ENCODE measurements at places on chromosomes 7 and 10. TPM values are rescaled to one million over a fixed set of nuclear protein-coding genes. Genes with fewer than 3 reads are reported as not detected.
A peak's percentile ranks its signal among the peaks of the same experiment; 100 is the strongest.

DNA sequence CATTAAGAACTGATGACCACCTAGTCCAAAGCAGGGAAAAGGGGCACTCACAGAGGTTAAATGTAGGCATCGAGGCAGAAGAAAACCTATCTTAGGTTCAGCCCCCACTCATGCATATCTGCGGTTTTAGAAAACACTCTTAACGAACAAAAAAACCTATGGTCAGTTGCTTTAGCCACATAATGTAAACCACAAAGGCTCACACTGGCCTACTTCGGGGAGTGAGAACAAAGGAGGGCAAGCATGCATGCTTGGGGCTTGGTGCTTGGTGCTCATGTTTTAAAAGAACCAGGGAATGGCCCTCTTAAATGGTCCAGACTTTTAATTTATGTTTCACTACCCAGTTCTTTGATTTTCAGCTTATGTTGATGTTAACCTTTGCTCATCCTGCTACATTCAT, 14.2 kb downstream of the INSYN2A start:
- DNase-seq = no peak

GRCh38 chr7:150520145-150520544, 5.5 kb downstream of the GIMAP7 start:
- no peak for DNase-seq

GRCh38 chr10:51965451-51965850, 266.1 kb upstream of the CSTF2T start:
- no peak for DNase-seq

EGR2 gene
- total RNA-seq = 0.40 TPM

GRCh38 chr7:145868935-145869334, 247.7 kb upstream of the CNTNAP2 start:
- no peak for DNase-seq

GRCh38 chr7:158246960-158247673, 340.5 kb downstream of the PTPRN2 start:
- DNase-seq = no peak

- no peak for DNase-seq
Measured at GRCh38 chr7:142439739-142440138, 181.9 kb upstream of the PRSS58 start.

GRCh38 chr7:137086896-137087295, 218.4 kb downstream of the CHRM2 start:
- DNase-seq = no peak

IL6 gene
- 84.2 TPM for total RNA-seq

FEZF1 gene
- total RNA-seq = not detected

POLR2J gene
- total RNA-seq = 17.4 TPM

DNA sequence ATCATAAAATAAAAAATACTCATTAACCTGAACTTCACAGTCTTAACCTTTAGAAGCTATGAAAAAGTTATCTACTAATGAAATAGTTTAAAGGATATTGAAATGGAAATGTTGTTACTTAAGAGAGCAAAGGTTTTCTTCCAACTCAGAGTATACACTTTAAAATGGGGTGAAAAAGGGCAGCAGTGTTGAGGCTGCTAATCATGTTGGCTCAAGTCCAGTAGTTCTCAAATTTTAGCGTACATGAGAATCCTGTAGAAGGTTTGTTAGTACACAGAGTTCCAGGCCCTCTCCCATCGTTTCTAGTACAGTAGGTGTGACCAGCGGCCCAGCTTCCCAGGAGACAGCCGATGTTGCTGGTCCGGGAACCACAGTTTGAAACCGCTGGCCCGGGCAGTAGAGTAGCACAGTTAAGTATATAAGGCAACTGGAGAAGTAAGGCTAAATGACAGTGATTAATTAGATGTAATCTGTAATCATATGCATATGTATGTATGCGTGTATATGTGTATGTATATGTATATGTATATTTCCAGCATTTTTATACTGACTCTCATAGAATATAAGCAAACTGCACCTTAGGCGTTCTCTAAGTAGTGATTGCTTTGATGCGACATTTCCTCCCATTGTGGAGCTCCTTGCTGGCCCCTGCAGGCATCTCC, 147.2 kb upstream of the PRR15 start:
- DNase-seq = no peak

- DNase-seq = peak; percentile 47
Measured at GRCh38 chr7:128425850-128426249, 16.1 kb upstream of the IMPDH1 start.

GRCh38 chr10:43284341-43284910, 17.6 kb upstream of the RASGEF1A start:
- DNase-seq = peak; percentile 35

DNA sequence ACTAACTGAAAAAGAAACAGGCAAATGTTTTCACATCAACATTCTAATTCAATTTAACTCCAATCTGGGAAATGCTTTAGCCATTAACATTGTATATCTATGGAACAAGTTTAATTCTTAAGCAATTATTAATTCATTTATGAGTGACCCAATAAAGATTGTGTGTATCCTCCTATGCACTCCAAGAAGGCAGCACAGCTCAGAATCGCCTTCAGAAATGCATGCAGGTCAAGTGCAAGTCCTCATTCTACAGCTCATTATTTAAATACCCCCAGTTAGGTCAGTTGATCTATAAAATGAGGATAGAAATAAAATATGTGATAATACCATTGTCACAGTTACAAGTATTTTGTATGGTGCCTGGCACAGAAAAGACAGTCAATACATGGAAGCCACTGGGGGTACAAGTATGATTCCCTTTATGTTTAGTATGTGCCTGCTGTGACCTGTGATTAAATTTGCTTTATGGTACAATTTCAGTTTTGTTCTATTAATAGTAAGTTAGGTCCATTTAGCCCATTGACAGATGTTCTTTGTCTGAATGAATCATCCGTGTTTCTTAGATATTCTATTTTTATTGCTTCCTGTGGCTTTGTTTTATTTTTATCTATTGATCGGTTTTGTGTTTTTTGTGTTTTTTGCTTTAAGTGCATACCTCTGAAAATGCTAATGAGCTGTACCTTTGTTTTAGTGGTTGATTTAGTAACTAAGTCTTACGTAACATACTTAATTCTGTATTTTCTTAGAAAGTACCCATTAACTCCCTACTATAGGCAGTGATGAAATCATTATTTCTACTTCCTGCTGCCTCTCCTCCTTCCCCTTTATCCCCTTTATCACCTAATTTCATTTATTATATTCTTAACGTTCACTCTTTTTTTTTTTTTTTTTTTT, 42.8 kb downstream of the CPXM2 start:
- peak; percentile 9 for DNase-seq

DNA sequence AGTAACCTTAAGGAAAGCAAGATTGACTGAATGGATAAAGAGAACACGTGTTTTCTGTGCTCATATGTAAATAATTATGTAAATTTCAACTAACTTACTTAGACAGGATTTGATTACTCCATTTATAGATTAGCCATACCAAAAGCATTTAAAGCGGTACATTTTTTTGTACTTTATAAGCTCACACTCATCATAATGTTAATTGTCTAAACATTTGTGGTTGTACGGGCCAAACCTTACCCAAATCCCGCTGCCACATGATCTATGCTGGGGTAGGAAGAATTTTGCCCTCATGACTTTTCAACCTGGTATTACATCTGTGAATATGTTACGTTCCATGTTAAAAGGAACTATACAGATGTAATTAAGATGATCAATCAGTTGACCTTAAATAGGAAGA, 29.1 kb downstream of the MKX start:
- no peak for DNase-seq

All from renal cortical epithelial cell (primary cell).